ENCODE measurements at places on chromosomes 7 and 10.

GRCh38 chr7:2011266-2012043, 221.3 kb downstream of the MAD1L1 start:
- no peak for DNase-seq

GRCh38 chr10:70838270-70838805, 22.6 kb downstream of the SGPL1 start:
- DNase-seq = no peak

DNA sequence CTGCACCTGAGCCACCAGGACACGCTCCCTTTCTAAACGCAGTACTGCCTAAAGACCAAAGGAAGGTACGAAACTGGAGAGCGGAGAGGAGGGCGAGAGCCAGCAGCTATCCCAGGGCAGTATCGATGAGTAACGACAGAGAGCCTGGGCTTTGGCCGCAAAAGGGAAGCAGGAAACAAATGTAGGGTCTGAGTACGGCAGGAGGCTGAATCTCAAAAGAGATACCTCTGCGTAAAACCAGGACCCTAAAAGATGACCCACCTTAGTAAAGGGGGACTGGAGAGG, 20.4 kb downstream of the PARP12 start:
- DNase-seq = no peak

DNA sequence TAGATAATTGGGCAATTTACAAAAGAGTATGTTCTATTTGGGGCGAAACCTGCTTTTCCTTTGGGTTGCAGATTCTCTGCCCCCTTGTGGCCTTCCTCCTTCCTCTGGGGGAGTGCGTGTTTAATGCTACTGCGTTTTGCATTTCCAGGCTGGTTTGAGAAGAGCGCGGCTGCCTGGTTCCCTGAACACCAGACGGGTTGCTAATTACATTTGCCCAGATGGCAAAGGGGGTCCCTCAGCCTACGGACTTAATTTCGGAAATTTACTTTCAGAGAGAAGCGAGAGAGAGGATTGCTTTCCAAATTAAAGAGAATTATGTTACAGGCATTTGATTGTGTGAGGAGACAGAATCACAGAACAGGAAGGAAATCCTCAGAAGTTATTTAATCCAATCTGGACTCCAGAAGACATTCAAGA, 91.9 kb upstream of the JAZF1 start:
- peak; percentile 39 for DNase-seq

DNA sequence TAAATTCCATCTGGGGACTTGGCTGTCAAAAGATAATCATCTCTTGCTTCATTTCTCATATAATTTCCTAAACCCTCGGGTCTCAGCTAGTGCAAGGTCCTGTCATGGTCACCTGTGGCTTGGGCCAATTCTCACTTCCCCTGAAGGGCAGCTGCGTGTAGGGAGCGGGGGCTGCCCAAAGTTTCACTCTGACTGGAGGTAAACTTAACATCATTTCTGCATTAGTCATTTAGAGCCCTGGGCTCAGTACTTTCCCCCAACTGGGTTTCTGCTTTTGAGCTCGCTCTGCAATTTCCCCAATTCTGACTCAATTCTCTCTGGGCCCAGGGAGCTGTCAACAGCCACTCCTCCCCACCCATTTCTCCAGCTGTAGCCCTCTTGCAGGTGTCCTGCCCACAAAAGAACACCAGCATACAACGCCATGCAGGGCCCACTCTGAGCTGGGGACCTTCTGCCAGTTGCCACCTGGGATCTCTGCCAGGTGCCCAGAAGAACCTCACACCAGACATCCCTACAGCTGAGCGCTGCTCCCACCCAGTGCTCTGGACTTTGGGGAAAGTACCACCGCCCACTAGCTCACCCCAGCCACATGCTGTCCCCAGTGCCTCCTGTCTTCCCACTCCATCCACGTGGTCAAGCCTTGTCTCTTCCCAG, 37.9 kb downstream of the VOPP1 start:
- DNase-seq = peak; percentile 75

DNA sequence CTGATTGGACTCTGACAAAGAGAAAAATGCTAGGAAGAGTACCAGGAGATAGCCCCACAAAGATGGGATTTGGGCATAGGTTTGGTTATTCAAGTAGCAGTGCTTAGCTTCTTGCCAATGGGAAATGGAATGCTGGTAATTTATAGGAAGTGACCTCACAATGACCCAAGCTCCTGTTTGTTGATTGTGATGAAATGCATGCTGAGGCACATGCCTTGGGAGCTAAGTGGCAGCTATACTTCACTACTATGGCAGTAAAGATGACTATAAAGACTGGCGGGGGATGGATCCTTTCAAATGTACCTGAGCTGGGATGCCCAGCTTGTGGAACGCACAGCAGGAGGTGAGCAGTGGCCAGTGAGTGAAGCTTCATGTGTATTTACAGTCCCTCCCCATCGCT, 153.8 kb downstream of the ZNF22 start:
- DNase-seq = no peak

DNA sequence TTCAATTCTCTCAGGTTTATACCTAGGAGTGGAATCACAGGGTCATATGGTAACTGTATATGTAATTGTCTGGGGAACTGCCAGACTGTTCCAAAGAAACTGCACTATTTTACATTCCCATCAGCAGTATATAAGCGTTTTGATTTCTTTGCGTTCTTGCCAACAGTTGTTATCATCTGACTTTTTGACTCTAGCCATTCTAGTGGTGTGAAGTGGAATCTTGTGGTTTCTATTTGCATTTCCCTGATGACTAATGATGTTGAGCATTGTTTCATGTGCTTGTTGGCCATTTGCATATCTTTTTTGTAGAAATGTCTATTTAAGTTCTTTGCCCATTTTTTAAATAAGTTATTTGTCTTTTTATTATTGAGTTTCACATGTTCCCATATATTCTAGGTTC, 44.3 kb upstream of the ZC3HAV1 start:
- no peak for DNase-seq

- no peak for DNase-seq
Measured at GRCh38 chr10:129056734-129057689, 410.0 kb upstream of the MGMT start.

DNA sequence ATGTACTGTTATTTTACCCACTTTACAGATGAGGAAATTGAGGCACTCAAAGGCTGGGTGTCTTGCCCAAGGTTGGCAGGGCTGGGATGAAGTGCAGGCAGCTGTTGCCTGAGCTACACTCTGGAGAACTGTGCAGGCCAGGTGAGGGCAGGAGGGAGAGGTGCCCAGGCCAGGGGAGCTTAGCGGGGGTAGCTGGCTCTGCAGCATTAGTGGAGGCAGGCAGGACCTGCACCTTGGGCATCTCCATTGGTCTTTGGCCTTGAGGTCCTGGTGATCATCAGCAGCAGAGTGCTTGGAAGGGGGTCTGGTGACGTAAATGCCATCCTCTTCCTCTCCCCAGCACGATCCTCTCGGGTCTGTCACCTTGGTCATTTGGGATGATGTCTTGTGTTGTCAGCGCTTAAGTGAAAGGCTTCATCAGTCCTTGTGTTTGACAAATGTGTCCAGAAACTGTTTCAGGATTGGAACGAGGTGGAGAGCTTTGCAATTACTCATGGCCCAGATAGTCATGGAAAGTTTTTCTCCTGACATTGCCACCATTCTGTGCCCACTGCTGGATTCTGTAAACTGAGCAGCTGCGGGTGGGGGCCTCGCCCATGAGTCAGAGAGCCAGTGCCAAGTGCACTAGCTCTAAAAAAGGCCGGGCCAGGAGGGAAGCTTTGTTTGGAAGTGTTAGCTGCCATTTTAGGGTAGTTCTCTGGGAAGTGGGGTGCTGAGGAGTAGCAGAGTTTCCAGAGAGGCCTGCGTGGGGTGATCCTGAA, 47.6 kb downstream of the TSPAN15 start:
- no peak for DNase-seq

DNA sequence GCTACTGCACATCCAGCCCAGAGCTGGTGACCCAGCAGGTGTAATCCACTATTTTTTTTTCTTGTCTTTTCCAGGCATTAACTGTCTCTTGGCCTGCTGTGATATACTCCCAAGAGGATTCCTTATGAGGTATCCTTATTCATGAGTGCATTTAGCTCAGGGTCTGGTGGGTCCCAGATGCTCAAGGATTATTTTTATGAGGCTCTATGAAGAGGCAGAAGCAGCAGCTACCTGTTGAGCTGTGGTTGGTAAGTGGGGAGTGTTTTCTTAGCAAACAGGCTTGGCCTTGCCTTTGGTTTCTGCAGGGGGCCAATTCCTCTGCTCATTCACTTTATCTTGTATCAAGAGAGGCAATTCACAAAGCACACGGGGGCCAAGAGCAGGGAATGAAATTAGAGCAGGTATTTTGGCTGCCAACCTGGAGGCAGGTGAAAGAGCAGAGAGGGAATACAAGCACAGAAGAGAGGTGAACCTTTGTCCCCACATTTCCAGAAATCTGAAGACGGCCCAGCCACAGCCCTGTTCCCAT, 221.6 kb downstream of the TMEM178B start:
- DNase-seq = no peak

DNA sequence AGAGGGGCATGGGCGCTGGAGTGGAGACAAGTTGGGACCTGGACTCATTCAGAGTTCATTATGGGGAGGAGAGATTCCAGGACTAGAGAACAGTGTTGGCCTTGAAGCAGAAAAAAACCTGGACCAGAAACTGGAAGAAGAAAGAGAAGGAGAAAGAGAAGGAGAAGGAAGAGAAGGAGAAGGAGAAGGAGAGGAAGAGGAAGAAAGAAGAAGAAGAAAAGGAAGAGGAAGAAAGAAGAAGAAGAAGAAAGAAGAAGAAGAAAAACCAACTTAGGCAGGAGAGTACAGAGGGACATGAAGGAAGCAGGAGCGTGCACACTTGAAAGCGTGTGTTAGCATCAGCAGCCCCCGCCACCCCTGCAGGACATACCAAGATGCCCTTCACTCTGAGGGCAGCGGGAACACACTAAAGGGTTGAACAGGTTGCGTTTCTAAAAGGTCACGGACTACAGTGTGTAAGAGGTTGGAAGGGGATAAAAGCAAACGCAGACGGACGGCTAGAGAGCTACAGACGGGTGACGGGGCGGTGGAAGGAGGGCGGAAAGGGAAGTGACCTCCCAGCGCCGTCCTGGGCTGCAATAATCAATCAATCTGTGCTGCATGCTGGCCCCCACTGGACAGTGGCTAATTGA, 95.3 kb downstream of the SEC61G start:
- DNase-seq = no peak

DNA sequence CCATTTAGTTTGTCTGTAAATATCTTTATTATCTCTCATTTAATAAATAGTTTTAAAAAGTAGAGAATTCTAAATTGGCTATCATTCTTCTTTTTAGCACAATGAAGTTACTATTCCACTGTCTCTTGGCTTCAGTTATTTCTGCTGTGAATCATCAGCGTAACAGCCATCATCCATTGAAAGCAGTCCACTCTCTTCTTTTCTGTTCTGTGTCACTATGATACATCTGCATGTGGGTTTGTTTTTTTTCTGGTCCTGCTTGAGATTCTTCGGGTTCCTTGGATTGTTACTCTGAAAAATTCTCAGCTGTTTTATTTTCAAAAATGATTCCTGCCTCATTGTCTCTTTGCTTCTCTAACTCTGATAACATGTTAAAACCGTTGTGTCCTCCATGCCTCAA, 52.5 kb downstream of the CSGALNACT2 start:
- DNase-seq = no peak

- DNase-seq = no peak
Measured at GRCh38 chr10:48461623-48462481, 143.0 kb downstream of the ARHGAP22 start.

DNA sequence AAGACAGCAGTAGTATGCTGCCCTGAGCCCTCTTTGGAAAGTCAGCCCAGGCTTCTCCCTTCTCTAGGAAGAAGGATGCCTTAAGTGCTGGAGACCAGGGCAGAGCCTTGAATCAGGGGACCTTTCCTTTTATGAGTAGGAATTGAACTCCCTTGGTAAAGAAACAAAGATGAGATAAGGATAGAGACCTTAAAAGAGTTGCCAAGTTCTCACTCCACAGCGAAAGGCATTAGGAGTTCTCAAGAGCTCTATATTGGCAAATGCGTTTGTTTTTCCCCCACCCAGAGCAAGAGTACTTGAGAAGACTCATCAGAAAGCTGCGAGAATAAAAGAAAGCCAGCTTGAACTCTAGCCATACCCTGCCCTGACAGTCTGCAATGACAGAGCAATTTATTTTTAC, 72.9 kb upstream of the OGDHL start:
- DNase-seq = no peak

- no peak for DNase-seq
Measured at GRCh38 chr10:49325916-49326783, 27.2 kb downstream of the C10orf71 start.

DNA sequence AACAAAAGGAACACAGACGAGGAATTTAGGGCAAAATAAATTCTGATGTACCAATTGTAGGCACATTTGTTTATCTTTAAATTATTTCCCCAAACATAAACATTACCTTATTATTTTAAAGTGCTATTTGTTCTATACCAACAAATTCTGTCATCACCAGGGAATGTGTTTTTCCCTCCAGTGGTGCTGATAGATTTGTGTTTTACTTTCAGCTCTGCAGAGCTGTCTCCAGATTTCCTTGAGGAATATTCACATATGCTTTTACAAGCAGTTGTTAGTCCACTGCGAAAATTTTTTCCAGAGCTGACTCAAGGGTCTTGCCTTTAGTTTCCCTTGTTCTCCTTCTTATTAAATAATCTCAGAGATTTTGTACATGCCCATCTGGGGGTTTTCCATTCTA, 362.8 kb downstream of the PHF14 start:
- no peak for DNase-seq

DNA sequence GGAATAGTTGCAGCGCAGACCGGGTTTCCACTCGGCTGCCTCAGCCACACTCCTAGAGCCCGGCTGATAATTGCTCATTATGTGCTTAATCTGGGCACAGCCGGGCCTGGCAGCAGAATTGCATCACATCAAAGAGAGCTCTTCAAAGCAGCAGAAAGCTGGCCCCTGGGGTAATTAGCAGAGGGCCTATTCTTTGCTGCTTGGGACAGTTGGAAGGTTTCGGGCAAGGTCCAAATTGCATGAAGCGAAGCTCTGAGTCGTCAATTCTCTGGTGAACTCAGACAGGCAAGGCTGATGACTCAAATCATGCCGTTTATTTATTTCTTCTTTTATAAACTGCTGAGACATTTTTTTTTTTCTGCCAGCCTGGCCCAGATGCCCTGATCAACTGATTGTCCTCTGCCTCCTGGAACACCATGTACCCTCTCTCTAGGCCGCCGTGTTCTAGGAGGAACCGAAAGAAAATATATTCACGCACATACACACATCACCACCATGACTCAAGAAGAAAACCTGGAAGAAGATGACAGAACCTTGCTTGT, 242.2 kb downstream of the RAB11FIP2 start:
- no peak for DNase-seq

DNA sequence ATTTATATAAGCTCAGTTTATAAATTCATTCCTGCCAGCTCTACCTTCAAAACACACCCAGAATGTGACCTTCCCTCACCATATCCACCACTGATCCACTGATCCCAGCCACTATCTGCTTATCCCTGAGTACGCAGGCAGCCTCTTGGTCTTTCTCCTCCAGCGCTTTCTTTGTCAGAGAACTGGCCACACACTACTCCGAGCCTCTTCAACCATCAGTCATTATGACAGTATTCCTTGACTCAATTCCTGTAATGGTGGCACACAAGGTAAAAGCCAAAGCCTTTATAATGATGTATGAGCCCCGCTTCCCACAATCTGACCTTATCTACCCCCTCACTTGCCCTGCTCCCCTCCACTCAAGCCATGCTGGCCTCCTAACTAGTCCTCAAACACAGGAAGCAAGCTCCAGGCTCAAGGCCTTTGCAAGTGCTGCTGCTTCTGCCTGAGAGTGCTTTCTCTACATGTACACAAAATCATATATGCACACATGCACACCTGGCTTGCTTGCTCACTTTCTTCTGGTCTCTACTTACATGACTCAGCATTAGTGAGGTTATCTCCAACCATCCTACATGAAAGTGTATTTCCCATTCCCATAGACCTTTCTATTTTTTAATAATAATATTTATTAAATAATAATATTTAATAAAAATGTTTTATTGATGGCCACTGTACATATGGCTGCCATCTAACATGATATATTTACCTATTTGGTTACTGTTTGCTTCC, 150.4 kb upstream of the FEZF1 start:
- no peak for DNase-seq
